ENCODE measurements at places on chromosomes 7 and 10.

- no peak for DNase-seq
These were observed 71.2 kb downstream of the ELFN1 start for GRCh38 chr7:1741246-1741645.

DNA sequence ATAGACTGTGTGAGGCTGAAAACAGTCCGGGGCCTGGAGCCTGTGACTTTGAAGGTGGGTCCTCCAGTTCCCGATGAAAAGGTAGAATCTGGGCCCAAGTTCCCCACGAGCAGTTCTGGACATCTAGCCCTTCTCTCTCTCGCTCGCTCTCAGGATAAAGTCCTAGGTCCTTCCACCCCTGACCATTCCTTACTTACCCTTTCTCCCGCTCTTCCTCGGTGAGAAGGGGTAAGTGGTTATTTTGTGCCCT lies 713 bp downstream of the IMMP2L start:
- no peak for DNase-seq

- no peak for DNase-seq
These were observed 32.9 kb downstream of the ZCCHC24 start for GRCh38 chr10:79412516-79412915.

GRCh38 chr7:138429577-138430250 lies 30.3 kb upstream of the TRIM24 start:
- no peak for DNase-seq

DNA sequence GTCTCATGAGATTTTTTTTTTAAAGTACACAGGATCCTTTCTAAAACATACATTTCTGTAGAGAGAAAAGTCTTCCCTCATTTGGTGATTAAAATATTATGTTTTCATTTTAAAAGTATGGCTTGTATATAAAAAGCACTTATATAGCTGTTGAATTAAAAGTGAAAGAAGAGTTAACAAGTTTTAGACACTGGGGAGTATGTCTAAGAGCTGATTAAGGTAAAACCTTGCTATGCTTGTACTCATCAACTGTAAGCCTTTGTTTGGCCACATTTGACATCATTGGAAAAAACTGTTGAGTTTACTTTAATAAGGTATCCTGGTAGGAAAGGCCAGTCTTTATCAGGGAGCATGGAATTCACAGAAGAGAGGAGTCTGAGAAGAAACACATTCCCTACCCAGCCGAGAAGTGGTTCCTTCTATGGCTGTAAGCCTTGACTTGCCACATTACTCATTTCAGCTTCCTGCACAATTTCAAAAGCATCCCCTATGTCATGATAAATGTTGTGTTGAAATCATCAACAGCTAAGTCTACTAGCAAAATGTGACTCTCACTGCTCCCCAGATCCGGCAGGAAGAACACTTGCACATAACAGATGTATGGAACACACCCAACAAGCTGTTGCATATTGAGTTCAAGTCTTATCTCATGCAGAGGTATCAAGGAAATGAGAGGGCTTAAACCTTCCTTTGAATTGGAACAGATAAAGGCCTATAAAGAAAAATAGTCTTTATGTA lies 171.8 kb upstream of the CDK1 start:
- DNase-seq = no peak

DNA sequence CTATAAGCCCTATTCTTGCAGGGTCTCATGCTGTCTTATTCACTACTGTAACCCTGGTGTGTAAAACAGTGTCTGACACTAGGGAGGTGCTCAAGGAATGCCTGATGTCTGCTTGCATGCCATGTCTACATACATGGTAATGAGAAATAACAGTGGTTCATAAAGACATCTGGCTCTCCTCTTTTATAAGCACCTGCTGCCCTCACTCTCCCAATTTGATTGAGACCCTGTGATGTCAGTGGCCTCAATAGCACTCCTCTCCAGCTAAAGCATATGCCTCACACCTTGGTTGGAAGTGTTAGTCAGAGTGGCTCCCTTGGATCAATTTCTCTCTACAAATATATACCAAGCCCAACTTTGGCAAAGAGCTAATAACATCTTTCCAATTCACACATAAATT lies 30.6 kb downstream of the ANK3 start:
- DNase-seq = peak; percentile 28

DNA sequence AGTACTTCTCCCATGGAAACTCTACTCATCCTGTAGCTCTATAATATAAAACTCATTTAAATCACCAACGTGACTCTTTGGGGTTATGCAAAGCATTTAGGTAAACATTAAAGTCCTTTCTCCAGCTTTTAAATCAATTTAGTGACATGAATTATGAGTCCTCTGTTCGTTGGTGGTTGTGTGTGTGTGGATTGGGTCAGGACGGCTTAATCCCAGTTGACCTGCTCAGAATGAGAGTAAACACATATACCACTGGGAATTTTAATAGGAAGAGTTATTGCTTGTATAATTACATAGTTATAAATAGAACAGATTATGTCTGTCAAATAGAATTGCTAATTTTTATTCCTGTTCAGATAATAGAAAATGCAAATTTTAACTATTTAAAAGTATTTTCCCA lies 30.7 kb upstream of the ADCY1 start:
- DNase-seq = peak; percentile 22
